ENCODE measurements at places on chromosomes 12 and 14.

DNA sequence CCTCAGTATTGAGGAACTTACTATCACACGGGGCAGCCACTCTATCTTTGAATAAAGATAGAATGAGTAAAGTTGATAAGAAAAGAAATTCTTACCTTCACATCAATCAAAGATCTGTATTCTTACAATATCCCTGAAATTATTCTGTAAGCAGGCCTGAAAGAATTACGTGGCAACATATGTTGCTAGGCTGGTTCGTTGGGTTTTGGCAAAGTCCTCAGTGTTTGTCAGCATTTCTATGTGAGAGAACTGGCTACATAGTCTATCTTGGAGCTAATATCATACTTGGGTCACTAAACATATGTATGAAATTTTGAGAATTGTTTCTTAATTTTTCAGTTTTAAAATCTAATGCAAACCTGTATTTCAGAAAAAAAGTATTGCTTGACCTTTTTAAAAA lies 412.2 kb upstream of the GARIN6 start:
- no peak for DNase-seq

GRCh38 chr12:64318605-64319004 lies 72.0 kb downstream of the C12orf56 start:
- no peak for DNase-seq

- DNase-seq: no peak
Observed at GRCh38 chr12:12684375-12685106, 11.4 kb downstream of the GPR19 start.

DNA sequence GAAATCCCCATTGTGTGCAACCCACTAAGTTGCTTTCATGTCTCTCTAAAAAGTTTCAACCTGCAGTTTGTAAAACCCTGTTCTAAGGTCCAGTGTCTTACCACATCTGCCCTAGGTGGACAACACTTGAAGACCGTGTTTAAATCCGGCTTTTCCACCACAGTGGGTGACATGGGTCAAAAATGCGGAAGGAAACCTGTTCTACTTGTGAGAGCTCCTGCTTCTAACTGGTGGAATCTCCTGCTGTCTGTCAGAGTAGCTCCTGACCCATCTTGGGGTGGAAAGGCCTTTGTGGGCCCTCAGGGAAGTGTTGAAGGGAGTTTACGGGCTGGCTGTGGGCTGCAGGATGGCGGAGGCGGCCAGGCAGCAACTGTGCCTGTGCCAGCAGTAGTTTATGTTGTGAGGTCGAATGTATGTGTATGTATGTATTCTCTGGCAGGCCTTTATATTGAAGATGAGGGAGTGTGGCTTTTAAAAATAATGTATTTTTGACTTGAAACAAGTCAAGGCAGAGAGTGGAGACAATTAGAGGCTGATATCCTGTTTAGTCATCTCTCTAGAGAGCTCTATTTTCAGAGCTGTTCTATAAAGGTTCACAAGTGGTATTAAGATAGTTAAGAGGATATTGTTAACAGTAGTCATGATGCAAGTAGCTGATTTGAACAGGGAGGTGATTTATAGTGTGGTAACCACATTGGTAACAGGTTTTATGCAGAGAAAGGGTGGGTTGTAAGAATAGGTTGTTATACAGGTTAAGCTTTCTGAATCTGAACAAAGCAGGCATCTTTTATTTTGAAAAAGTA lies 67.0 kb downstream of the PRKCH start:
- peak; percentile 81 for DNase-seq

- no peak for DNase-seq
Observed at GRCh38 chr12:7668171-7668570, 2.5 kb upstream of the APOBEC1 start.

DNA sequence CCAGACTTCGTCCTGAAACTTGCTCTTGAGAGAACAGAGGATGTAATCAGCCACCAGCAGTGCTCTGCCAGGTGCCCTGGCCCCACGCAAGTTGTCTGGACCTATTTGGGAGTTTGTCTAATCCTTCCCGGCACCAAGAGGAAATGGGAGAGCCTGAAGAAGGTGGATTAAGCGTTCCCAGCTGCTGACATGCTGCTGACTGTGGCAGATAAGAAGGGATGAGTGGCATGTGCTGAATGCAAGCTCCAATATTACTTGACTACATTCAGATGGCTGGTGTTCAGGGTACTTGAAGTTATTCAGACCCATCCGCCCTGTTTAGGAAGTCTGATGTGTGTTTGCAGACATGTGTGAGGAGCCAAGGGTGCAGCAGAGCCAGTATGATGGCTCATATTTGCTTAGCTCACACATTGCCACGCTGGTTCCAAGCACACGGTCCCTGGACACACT lies 440.6 kb upstream of the CCDC196 start:
- no peak for DNase-seq

- DNase-seq: peak; percentile 21
Observed at GRCh38 chr12:109770104-109770860, 56.7 kb downstream of the FAM222A start.

DNA sequence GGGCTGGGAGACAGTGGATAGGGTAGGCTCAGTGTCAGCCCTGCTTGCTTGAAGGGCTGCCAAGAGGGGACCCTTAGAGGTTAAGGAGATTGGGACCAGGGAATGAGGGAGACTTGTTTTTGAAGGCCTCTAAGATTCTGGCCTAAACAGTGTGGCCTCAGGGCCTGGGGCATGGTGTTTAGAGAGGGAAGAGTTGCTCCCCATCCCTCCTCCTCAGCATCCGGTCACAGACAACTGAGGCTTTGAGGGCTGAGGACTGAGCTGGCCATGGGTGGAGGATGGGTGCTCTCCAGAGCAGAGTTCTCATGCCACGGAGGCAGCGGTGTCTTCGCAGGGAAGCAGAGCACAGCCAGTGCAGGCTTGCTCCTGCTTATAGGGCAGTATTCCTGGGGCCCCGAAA lies 49.4 kb downstream of the KRT80 start:
- no peak for DNase-seq

DNA sequence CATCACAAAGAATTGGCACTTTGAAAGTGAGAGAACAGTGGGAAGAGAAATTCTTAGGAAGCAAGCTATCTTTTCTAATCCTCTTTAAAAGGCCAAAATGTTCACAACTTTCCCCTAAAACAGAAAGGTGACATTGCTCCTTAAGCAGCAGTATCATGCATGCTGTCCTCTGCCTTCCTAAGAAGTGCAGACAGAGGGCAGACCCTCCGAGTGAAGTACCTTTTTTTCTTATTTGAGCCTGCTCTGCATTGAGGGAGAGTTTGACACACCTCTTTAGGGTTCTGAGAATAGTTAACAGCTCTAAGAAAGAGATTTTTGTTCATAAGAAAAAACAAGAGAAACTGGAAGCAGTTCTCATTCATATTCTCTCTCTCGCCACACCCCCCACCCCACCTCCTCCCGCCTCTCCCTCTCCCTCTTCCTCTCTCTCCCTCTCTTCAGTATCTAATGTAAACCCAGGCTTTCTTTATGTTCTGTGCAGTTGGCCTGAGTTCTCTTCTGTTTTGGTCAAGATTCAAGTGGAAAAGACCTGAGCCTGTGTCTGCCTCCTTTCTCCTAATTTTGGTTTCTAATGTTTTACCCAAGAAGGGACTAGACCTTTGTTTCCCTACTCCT lies 709.1 kb downstream of the DIO2 start:
- DNase-seq: no peak

DNA sequence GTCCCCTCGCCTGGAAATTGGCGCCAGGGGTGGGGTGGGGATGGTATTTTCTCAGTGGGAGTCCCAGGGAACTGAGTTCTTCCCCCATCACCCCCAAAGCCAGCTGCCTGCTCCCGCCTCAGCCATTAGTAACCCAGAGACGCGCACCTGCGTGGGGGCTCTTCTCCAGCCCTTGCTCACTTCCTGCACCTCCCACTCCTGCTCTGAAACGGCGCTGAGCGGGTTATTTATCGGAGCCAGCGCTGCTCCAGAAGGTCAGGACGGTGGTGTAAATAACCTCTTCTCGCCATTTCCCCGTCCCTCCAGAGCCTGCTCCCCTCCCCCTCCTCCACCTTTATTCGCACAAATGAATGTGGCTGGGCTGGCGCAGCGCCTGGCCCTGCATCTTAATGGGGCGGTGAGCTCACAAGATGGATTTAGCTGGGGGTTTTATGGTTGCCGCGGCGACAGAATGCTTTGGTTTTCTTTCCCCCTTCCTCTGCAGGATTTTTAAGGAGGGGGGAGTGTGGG lies 12.2 kb downstream of the GPR84 start:
- DNase-seq: peak; percentile 72

- DNase-seq: no peak
Observed at GRCh38 chr12:112182499-112182898, 57.1 kb downstream of the TRAFD1 start.

DNA sequence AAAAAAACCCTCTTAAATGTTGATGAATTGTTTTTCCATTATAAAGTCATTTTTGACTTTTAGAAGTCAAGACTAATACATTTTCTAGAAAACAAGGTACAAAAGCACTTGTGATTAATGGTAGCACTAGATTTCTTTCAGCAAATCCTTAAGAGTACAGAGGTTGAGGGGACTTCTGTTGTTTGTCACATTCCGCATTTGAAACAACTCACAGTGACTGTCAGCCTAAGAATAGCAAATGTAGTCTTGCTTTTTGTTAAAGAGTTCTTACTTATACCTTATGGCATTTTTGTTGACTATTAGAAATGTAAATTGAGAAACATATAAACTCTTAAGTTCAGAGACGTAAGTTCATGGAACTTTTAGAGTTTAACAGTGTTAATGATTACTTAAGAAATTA lies 16.4 kb downstream of the YARS2 start:
- DNase-seq: no peak

DNA sequence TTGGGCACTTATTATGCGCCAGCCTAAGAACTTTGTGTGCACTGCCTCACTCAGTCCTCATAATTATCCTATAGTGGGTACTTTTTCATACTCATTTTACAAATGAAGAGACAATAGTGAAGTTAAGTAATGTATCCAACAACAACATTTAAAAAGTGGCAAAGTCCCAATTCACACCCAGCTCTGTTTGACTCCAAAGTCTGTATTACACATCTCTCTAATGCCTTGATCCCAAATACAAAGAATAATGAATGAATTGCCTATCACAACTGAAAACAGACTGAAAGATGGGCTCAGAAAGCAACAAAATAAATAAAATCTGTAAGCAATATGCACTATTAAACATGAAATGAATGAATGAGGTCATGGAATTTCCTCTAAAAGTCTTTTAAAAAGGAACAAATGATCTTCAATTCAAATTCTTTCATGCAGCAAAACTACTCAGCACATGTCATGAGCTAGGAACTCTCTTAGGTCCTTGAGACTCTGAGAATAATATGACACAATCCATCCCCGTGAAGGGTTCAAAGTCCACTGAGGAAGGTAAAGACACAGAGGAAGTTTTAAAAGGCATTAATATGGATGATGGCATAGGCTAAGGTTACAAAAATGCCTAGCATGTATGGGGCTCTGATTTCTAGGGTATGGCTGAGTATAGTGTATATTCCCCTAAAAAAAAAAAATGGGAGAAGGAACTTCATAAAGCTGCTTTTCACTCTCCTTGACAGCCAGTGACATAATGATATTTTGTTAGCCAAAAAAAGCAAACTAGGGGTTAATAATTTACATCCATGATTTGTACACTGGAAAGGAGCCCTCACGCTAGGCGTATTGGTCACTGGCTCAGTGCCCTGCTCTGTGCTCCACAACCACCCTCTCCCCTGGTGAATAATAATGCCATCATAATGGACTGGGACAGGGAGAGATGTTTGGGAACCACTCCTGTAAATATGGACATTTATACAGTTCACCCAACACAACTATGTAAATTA lies 103.4 kb downstream of the SLC2A13 start:
- DNase-seq: no peak

GRCh38 chr14:20657216-20658211 lies 16.0 kb upstream of the OR6S1 start:
- no peak for DNase-seq

DNA sequence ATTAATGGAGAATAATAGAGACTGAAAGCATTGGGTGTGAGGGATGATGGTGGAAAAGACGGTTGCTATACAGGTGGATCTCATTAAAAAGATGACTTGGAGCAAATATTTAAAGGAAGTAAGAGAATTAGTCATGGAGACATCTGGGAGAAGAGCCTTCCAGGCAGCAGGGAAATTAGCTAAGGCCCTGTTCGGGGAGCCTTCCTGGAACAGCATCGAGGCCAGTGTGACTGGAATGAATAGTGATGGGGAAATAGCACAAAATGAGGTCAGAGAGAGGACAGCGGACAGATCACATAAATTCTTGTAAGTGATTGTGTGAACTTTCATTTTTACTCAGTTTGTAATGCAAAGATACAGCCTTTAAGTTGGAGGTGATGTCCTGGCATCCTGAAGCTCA lies 842.3 kb downstream of the SLC6A15 start:
- DNase-seq: no peak

GRCh38 chr12:100476013-100476751 lies 2.5 kb downstream of the NR1H4 start:
- DNase-seq: no peak

GRCh38 chr12:11085419-11085818 lies 6.7 kb downstream of the TAS2R43 start:
- no peak for DNase-seq

- DNase-seq: peak; percentile 80
Observed at GRCh38 chr14:67515386-67516079, 17.6 kb upstream of the PLEKHH1 start.

DNA sequence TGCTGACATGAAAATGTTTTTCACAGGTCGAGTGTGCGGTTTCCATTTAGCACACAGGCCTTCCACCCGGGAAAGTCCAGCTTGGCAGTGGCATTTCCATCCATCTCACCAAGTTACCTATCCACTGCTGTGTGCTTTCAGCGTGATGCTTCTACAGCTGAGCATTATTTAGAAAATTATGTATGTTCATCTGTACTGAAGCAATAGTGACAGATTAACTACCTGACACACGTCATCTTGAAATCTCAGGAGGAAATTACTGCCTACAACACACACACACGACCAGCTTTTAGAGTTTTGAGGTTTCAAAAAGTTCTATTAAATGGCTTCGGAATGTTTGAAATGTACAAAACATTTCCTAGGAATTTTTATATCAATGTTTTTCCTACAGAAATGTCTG lies 39.4 kb downstream of the IFNG-AS1 start:
- DNase-seq: no peak

- DNase-seq: no peak
Observed at GRCh38 chr12:100987552-100988521, 193.3 kb downstream of the ANO4 start.

DNA sequence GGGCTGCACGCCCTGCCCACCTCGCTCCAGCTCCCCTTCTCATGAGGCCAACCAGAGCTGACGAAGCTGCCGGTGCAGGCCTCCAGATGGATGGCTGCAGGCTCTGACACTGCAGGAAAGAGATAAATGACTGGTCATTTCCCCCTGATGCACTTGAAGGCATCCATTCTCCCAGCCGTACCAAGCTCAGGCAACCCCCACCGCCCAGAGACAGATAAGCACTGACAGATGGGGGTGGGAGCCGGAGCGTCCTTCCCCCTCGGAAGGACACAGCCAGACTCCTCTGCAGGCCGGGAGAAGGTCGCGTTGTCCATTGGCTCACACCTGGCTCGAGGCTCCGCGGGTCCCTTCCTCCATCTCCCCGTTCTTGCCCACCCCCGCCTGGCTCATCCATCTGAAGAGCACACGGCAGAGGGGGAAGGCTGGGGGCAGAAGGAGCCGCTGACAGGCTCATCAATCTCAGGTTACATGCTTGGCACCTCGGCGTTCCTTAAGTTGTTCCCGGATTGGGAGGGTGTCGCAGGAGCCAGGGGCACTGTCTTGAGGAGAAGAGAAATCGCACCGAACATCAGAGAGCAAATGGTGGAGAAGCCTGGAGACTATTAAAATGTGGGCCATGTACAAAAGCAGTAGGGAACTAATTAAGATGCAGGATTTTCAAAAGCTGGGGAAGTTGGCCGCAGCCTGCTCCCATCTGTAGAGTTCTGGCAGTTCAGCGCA lies 151.6 kb downstream of the DPF3 start:
- DNase-seq: peak; percentile 26

Data from activated CD8-positive, alpha-beta memory T cell treated with anti-CD3 and anti-CD28 coated beads for 24 hours (primary cell).